Activated T-cell treated with anti-CD3 and anti-CD28 coated beads, Interleukin-2, amount 50 U/mL, for 24 hours (primary cell): ENCODE measurements at places on chromosomes 6 and 20.

- H3K27me3 ChIP-seq = no peaks in the 10 kb centered on the region
- peaks cover 8% of the 10 kb centered on the region for H3K4me1 ChIP-seq
- peaks cover 96% of the 10 kb centered on the region for H3K36me3 ChIP-seq
- no peak for DNase-seq
- H3K27ac ChIP-seq = no peak overlapping the region
- no peak overlapping the region for H3K4me3 ChIP-seq
Measured at GRCh38 chr6:16148498-16148897, 19.6 kb downstream of the MYLIP start.

DNA sequence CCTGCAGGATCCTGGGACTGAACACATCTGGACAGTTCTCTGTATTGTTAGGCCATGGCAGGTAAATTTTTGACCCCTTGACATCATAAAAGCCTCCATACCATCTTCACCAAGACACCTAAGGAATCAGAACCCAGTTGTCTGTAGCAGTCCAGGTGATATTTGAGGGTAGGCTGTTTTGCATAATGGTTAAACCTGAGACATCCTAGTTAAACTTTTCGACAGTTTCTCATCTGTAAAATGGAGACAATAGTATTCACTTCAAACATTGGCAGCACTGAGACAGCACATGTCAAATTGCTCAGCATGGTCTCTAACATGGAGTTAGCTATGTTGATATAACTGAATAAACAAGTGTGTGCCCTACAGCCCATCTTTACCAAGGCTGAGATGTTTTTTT is 24.8 kb downstream of the C6orf62 start:
- H3K27me3 ChIP-seq = no peaks in the 10 kb centered on the region
- peaks cover 12% of the 10 kb centered on the region for H3K36me3 ChIP-seq
- H3K4me3 ChIP-seq = no peak overlapping the region
- DNase-seq = no peak
- H3K4me1 ChIP-seq = peaks cover 41% of the 10 kb centered on the region

DNA sequence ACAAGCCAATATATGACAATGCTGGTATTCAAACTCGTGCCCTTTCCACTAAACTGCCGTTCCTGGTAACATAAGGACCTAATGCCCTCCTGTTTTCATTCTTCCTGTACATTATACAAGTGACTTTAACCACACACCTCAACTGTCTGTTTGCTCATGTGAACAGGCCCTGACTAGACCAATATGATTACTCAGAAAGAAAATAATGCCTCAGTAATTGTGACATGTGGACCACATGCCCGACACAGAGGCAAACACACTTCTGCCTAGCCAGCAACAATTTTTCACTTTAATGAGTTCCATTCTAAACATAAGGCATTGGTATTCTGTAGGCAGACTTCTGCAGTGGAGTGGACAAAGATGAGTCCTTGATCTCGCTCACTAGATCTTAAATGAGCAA is 30.0 kb downstream of the SLC22A16 start:
- no peak overlapping the region for H3K4me3 ChIP-seq
- no peak for DNase-seq
- no peaks in the 10 kb centered on the region for H3K36me3 ChIP-seq
- H3K27ac ChIP-seq = no peak overlapping the region
- H3K4me1 ChIP-seq = no peaks in the 10 kb centered on the region

- H3K36me3 ChIP-seq = peaks cover 34% of the 10 kb centered on the region
- H3K27me3 ChIP-seq = no peaks in the 10 kb centered on the region
- H3K4me3 ChIP-seq = no peak overlapping the region
- peaks cover 1% of the 10 kb centered on the region for H3K4me1 ChIP-seq
- H3K27ac ChIP-seq = no peak overlapping the region
Measured at GRCh38 chr20:62111148-62111547, 11.1 kb upstream of the LSM14B start.

DNA sequence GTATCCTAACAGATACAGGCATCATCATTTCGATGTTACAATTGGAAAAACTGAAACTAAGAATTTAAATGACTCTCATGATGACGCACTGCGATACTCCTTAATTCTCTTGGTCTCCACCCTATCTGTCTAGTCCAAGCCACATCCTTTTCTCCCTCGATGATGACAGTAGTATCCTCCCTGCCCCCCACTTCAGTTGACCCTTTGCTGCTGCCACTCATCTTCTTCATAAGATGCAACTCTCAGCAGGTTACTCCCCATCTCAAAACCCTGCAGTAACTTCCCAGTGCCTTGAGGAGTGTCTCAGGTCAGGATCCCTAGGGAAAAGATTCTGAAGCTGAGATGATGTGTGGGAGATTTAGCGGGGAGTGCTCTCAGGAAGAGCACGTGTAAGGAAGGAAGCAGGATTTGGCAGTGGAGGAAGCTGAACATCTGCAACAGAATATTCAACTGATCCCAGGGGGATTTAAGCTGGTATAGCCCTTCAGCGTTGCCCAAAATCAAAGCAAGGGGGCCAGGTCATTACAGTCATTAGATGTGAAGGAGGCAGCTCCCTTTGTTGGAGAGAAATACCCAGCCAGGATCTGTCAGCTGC is 16.1 kb downstream of the JPH2 start:
- H3K4me3 ChIP-seq = no peak overlapping the region
- no peaks in the 10 kb centered on the region for H3K36me3 ChIP-seq
- no peak for DNase-seq
- no peaks in the 10 kb centered on the region for H3K4me1 ChIP-seq
- H3K27ac ChIP-seq = no peak overlapping the region
